ENCODE measurements at places on chromosomes 4 and X.

- no peak for DNase-seq
These were observed 76.2 kb downstream of the STARD8 start for GRCh38 chrX:68723491-68724155.

- DNase-seq = no peak
These were observed 73.0 kb downstream of the SEC24D start for GRCh38 chr4:118762730-118763477.

DNA sequence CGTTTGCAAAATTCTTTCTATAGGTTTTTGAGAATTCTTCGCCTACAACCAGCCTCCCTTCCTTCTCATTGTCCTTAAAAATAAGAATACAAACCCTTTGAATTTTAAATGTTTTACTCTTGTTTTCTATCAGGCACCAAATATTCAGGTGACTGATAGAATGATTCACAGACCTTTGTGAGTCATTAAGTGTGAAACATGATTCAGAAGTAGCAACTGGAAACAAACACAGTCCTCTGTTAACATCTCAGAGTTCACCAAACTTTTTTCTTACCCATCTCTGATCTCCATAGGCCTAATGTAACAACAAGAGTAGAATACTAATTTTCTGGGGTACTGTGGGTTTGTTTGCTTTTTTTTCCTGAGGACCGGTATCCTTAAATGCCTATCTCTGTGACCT is 63.4 kb upstream of the MAB21L2 start:
- no peak for DNase-seq

DNA sequence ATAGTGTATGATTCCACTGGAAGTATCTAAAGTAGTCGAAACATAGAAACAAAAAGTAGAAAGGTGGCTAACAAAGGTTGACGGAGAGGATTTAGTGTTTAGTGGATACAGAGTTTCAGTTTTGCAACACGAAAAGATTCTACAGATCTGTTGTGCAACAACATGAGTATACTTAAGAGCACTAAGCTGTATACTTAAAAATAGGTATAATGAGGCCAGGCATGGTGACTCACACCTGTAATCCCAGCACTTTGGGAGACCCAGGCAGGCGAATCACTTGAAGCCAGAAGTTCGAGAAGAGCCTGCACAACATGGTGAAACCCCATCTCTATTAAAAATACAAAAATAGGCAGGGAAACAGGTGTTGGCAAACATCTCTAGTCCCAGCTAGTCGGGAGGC is 7.9 kb upstream of the ATRX start:
- DNase-seq = no peak

DNA sequence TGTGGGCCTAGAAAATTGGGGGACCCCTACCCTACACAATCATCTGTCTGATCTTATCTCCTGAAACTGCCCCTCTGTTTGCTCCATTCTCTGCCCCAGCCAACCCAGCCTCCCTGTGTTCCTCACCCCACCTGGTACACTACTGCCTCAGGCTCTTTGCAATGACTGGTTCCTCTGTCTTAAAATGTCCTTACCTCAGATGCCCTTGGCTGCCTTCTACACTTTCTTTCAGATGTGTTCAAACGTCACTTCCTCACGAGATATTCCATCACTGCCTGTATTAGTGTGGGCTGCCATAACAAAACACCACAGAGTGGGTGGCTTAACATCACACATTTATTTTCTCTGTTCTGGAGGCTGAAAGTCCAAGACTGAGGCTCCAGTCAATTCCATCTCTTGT is 29.2 kb downstream of the QDPR start:
- no peak for DNase-seq

Measured in AG09309 (cell line).